ENCODE measurements at places on chromosomes 11 and 22.

GRCh38 chr11:112789481-112789880, 171.7 kb upstream of the NCAM1 start:
- DNase-seq: no peak

DNA sequence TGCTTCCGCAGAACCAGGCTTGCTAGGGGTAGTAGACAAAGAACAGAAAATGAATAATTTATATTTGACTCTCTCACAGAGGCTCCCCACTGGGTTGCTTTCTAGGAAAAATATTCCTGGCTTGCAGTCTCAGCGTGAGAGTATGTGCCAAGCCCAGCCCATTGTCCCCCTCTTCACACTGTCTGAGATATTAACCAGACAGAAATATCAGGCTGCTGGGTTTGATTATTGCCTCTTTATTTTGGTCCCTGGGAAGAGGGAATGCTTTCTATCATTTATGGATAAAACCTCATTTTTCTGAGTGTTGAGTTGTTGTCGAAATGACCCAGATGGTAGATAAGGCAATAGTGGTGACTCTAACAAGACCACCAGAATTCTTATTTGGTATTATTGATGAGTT, 367.9 kb downstream of the METTL15 start:
- no peak for DNase-seq

DNA sequence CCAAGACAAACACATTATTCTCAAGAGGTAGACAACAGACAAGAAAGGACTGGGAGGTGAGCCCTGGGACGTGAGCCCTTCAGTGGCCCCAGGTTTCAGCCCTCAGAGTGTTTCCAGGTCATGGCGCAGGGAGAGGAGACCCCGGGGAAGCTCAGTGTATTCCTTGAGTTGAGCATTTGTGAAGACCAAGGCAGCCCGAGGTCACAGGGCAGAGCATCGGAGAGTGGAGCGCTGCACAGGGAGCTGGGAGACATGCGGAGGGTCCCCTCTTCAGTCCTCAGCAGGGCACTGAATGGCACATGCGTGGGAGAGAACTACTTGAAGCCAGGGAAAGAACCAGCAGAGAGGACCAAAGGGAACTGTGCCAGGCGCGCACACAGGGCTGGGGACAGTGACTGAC, 11.7 kb downstream of the KRTAP5-6 start:
- DNase-seq: no peak

DNA sequence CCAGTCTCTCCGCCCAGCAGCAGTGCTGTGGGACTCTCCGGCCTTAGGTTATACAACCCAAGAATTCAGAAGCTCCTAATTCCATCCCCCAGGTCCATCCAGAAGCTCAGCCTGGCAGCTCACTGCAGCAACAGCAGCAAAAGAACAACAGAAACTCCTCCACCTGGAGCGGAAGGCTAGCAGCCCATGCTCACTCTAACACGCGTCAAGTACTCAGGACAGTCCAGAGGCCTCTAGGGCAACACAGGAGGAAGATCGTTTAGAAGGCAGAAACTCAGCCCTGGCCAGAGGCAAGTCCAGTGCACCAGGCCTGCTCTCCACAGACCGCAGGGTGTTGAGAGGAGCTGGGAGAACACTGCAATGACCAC, 17.1 kb downstream of the PLA2G6 start:
- DNase-seq: no peak

GRCh38 chr11:62962391-62962790, 22.4 kb downstream of the SLC22A6 start:
- no peak for DNase-seq

- no peak for DNase-seq
Observed at GRCh38 chr22:45879552-45879949, 97.4 kb downstream of the WNT7B start.

DNA sequence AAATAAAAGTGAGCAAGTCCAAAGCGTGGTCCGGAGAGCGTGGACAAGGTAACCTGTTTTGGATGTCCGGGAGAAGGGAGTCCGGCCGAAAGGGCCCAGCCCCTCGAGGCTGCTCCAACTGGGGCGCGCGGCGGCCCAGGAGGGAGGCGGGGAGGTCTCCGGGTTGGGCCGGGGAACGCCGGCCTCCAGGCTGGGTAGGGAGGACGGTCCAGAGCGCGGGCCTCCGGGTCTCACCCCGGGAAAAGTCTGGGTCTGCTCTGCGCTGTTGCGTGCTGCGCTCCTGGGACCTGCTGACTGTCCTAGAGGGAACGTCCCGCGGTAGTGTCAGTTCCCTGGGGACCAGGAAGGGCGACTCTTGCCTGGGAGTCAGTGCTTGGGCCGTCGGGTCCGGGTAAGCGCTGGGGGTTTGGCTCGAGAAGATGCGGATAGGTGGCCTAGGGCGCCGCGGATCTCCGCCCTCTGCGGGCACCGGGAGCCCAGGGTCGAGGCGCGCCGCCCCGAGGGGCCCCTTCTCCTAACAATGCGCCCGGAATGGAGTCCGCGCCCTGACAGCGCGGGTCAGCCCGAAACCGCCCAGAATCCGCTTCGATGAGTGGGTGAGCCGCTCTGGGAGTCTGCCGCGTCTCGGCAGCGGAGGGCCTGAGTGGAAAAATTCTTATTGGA, 988 bp upstream of the FLI1 start:
- peak; percentile 43 for DNase-seq
